Stimulated activated CD4-positive, alpha-beta T cell treated with anti-CD3 and anti-CD28 coated beads, Interleukin-4, amount 100 ng/mL, for 4 hours (primary cell): ENCODE measurements at places on chromosomes 7 and 10.

GRCh38 chr10:35511647-35512046 is 93.5 kb upstream of the GJD4 start:
- DNase-seq = no peak

GRCh38 chr7:16914771-16915170 is 33.0 kb upstream of the AGR3 start:
- no peak for DNase-seq

DNA sequence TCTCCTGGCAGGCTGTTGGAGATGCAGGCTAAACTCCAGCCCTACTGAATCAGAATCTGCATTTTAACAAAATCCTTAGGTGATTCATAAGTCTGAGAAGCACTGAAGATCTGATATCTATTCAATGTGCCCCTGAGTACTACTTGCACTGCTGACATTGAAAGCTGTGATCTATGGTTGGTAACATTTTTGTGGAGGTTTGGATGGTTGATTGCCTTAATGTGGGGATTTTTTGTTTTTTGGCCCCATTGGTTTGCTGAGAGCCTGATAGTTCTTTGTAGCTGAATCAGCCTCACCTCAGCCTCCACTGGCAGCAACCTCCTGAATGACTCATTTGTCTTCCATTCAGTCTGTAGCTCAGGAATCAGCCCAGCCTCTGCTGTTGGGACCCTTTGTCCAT is 14.7 kb upstream of the LRRN3 start:
- DNase-seq = no peak

DNA sequence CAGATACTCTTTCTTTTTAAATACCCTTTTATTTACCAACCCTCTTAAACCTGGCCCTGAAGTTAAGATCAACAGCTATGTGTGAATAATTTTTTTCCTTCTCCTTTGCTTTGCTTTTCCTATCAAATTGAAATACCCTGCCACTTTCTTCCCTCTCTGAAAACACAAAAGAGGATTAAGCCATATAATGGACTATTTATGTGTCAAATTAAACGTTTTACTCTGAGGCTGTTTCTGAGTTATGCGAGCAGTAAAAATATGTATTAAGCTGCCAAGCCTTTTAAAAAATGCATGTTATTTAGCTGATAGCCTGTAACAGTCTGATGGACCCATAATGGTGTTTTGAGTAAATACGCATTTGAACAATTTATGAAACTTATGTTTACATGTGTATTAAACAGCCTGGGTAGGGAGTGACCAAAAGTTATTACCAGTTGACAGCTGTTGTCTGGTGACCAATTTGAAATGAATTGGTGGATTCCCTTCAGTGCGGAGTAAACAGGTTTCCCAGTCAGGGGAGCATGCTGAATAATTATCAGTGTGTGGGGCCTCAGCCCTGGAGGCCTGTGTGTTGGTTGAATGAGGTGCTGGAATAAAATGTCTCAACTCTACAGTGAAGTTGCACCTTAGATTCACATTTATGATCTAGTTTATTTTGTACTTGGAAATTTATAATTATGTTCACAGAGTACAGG is 89.6 kb downstream of the AUTS2 start:
- no peak for DNase-seq

- no peak for DNase-seq
Observed at GRCh38 chr10:76975126-76975525, 662.5 kb downstream of the KCNMA1 start.

DNA sequence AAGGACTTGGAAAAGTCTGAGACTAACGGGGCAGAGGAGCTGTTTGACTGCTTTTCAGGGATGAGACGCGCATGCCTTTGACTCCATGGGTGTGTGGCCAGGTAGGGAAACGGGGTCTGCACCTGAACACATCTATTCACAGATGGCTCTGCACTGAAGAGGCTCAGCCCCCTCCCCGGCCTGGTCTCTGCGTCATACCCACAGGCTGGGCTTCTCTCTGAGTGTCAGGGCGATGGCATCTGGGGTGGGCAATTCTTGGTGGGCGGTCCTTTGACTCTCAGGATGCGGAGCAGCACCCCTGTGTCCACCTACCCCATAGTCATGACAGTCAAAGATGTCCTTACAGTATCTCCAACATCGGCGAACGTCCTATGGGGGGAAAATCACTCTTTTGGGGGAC is 23.0 kb downstream of the PFKP start:
- DNase-seq = no peak

- DNase-seq = no peak
Observed at GRCh38 chr7:15853832-15854470, 167.5 kb upstream of the MEOX2 start.

- no peak for DNase-seq
Observed at GRCh38 chr7:134755422-134756022, 23.9 kb upstream of the CALD1 start.

DNA sequence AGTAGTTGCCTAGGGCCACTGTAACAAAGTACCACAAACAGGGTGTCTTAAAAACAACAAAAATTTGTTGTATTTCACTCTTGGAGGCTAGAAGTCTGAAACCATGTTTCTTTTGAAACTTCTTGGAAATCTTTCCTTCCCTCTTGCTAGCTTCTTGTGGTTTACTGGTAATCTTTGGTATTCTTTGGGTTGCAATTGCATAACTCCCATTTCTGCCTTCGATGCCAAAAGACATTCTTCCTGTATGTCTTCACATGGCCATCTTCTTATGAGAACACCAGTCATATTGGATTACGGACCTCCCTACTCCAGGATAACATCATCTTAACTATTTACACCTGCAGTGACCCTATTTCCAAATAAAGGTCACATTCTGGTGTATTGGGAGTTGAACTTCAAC is 357.4 kb downstream of the PPP1R3A start:
- DNase-seq = no peak

GRCh38 chr7:134897936-134898335 is 88.4 kb upstream of the AGBL3 start:
- no peak for DNase-seq

- no peak for DNase-seq
Observed at GRCh38 chr10:37732685-37733084, 124.7 kb downstream of the ZNF248 start.

GRCh38 chr10:103202319-103202718 is 9.2 kb upstream of the NT5C2 start:
- no peak for DNase-seq

GRCh38 chr7:3279147-3279818 is 21.8 kb upstream of the SDK1 start:
- no peak for DNase-seq

DNA sequence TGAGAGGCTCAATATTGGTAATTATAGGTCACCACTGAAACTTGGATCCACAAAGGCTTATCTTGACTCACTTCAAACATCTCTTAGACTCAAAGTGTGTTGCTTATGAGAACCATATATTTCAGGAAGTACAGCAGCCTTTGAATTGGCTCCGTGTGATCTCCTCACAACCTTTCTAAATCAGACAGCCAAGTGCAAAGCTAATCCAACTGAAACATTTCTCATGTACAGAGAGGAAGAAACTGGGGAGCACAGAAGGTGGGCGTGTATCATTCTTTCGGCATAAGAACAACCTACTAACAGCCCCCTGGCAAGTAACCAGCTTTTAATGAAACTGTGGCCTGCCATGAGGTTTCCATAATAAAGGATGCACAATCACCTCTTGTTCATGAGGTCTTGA is 109.4 kb downstream of the MBL2 start:
- DNase-seq = no peak

DNA sequence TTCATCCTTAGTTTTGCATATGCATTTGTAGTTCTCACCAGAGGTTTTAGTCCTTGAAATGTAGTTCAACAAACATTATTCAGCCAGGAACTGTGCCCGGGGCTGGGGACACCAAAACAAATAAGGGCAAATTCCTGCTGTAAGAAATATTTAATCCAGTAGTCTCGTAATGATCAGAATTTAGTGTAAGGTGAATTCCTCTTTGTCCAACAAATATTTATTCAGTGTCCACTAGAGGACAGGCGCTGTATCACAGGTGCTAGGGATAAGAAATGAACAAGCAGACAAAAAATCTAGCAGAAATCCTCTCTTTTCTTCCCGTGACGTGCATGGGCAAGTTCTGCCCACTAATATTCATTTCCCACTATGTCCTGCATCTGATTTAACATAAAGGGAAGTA is 17.6 kb downstream of the LGI1 start:
- no peak for DNase-seq

GRCh38 chr10:4095166-4095917 is 310.3 kb upstream of the KLF6 start:
- DNase-seq = no peak
